ENCODE measurements at places on chromosomes 2 and 18.

- no peak for DNase-seq
Measured at GRCh38 chr2:137383391-137383790, 580.9 kb upstream of the HNMT start.

- DNase-seq = no peak
Measured at GRCh38 chr18:6413579-6414117, 1.1 kb downstream of the L3MBTL4 start.

DNA sequence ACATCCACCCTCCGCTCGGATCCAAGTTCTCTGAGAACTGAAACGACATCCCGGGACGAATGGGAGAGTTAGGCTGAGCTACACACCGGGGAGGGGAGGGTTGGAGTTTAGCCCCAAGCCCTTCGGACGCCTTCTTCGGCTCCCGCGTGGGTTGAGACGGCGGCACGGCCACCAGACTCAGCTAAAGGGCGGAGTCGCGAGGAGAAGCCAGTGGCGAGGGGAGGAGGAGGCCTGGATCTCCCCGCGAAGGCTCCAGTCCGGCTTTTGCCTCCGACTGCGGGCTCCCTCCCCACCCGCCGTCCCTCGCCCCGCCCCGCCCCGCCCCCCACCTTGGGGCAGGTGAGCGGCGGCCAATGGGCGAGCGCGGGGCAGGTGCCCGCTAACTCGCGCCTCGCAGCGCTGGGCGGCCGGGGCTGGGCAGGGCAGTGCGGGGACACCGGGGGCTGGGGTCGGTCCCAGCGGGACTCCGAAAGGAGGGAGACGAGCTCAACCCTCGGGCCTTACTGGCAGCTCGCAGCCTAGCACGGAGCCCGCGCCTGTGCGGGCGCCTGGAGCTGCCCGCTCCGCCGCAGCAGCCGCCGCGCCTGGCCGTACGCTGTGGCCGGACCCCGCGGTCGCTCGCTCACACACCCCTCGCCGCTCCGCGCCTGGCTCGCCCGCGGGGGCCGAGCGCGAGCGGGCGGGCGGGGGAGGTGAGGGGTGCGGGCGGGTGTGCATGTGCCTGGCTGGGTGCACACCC lies at the start of gene EMX1:
TSS of gene EMX1 (plus strand) at position 382 of the 739 bp plus-strand sequence. CDS start at position 716, 334 bp downstream.
- no peak for DNase-seq

GRCh38 chr18:50879302-50880118 lies 592 bp downstream of the ME2 start:
- peak; percentile 46 for DNase-seq

DNA sequence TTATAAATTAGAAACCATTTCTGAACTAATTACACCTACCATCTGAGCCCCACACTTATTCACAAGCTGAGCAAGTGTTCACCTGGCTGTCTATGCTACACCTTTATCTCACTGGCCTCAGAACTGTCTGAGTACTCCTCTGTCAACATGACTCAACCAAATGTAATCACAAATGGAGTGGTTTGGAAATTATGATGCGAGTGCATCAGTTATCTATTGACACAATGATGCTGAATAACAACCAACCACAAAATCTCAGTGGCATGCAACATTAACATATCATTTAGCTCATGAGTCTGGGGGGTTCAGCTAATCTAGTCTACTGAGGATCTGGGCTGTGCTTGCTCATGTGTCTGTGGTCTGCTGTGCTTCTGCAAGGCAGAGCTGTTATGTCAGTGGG lies 184.2 kb upstream of the NXPH2 start:
- DNase-seq = peak; percentile 52

DNA sequence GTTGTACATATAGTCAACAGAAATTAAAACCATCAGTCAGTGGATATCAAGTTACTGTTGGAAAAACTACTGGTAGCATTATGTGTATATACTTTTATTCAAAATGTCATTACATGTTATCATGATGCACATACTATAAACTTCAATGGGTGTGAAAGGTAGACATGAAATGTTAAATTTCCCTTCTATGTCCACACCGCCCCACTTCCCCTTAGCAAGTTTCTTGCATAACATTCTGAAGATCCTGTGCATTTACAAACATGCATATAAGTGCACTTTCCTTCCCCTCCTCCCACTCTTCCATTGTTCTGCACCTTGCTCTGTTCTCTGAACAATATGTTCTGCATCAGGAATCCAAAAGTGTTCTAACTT lies 16.6 kb upstream of the HK2 start:
- DNase-seq = no peak

GRCh38 chr2:211903961-211904360 lies 634.6 kb downstream of the ERBB4 start:
- DNase-seq = no peak

- no peak for DNase-seq
Measured at GRCh38 chr2:74806920-74807319, 27.0 kb upstream of the HK2 start.

GRCh38 chr18:47931718-47932103 lies 1.3 kb upstream of the SMAD2 start:
- peak; percentile 33 for DNase-seq

- DNase-seq = no peak
Measured at GRCh38 chr2:220857368-220857767, 714.7 kb downstream of the EPHA4 start.

DNA sequence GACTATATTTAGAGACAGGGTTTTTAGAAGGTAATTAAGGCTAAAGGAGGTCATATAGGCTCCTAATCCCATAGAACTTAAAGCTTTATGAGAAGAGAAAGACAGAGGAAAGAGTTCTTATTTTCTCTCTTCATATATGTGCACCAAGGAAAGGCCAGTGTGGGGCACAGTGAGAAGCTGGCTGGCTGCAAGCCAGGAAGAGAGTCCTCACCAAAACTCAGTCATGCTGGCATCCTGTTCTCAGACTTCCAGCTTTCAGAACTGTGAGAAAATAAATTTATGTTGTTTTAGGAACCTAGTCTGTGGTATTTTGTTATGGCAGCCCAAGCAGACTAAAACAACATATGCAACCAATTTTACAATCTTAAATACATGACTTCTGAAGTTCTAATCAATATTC lies 31.5 kb upstream of the ATIC start:
- DNase-seq = peak; percentile 72

DNA sequence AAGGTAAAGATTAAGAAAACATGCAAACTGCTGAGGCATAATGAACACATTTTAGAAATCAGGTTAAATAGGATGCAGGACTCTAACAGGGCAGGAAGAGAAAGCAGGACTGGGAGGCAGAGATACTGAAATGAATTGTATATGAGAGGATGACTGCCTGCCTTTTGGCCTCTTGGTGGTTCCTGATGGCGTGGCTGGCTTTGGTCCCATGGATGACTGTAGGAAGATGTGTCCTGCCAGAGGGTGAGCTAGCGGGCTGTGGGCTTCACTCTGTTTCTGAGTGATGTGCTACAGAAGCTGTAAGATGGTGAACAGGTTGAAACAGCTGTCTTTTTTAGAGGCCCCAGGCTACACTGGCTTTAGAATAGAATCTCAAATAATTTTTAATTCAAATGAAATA lies 517.0 kb downstream of the SLC4A3 start:
- no peak for DNase-seq

DNA sequence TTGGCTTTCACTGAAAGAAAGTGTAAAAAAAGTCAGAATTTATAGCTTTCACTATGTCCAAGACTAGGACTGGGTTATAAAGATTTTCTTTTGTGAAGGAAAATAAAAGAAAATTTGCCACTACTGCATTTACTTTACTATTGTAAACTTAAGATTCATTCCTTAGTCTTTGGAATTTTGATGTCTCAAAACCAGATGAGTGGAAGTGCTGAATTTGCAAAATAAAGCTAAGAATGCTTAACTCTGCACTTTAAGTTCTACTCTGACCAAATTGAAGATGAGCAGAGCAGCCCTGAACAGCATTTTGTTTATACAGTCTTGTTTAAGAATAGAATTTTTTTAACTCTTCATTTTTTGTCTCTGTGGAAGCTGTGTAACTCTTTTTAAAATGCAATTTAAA lies 102.4 kb downstream of the ICA1L start:
- DNase-seq = no peak

GRCh38 chr2:12816379-12817306 lies 99.9 kb downstream of the TRIB2 start:
- DNase-seq = peak; percentile 61

DNA sequence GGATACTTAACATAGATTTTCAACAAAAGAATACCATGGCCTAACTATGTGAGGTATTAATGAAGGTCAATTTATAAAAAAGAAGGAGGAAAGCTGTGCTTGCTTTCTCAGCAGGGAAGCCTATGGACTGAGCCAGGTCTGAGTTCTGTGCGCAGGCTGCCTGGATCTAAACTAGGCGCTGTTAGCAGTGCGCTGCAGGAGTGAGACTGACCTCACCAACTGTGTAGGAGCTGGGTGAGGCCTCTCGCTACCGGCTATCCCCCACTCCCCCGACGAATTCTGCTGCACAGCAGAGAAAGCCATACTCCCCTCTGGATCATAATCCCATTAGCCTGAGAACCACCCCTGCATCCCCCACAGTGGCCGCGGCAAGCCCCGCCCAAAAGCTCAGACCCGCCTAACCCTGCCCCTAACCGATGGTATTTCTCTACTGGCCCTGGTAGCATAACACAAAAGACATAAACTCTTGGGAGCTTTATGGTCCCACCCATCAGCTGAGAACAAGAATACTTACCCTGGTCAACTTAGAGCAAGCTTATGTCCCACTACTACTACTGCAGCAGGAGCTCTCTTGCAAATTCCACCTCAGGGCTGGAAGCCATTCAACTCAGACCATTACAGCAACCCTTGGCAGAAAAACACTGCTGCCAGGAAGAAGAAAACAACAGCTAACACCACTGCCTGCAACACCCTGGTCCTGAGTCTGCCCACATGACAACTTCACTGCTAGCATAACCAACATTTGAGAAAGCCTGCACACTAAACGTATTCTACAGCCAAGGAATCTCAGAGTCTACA lies 28.0 kb downstream of the SULT1C2 start:
- no peak for DNase-seq

DNA sequence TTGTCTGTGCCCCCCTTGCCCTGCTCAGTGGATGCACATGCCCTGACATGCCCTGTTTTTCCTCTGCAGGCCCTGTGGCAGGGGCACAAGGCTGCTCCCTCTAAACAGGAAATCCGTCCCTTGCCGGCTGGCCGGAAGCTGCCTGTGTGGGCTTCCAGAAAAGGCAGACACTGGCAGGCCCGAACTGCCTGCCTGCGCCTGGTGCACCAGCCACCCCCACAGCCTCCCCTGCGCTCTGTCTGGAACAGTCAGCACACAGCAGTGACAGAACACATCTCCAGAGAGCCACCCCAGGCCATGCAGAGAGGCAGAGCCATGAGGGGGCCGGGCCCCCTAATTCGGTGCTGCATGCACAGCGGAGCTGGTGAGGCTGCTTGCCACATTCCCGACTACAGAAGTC lies 33.5 kb downstream of the LOXHD1 start:
- no peak for DNase-seq

GRCh38 chr18:41043876-41044275 lies 911.2 kb upstream of the PIK3C3 start:
- DNase-seq = no peak

DNA sequence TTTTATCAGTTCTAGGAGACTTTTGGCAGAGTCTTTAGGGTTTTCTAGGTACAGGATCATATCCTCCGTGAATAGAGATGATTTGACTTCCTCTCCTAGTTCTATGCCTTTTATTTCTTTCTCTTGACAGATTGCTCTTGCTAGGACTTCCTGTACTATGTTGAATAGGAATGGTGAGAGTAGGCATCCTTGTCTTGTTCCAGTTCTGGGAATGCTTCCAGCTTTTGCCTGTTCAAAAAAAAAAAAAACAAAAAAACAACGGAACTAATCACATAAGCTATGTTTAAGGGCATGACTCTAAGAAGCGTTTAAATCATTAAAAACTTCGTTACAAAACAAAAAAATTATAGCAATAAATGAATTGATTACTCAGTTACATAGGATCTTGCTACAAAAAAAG lies 145.7 kb downstream of the NUP35 start:
- DNase-seq = peak; percentile 10

GRCh38 chr2:109487536-109487869 lies 126.3 kb downstream of the SEPTIN10 start:
- DNase-seq = no peak

DNA sequence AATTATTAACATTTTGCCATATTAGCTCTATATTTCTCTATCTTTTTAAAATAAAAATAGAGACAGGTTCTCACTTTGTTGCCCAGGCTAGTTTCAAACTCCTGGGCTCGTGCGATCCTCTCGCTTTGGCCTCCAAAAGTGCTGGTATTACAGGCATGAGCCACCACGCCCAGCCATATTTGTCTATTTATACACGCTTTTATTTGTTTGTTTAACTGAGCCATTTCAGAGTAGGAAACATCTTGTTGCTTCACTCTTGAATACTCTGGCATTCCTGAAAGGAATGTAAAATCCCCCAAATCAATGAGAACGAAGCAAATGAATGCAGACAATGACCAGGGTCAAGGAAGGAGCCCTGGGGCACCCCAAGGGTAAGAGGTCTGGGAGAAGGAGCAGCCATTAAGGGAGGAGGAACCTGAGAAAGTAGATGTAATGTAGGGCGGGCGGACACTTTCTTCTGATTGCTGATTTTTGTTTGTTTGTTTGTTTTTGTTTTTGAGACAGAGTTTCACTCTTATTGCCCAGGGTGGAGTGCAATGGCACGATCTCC lies 31.7 kb upstream of the RAB1A start:
- DNase-seq = no peak

- no peak for DNase-seq
Measured at GRCh38 chr2:165311949-165312348, 72.7 kb downstream of the SCN2A start.

DNA sequence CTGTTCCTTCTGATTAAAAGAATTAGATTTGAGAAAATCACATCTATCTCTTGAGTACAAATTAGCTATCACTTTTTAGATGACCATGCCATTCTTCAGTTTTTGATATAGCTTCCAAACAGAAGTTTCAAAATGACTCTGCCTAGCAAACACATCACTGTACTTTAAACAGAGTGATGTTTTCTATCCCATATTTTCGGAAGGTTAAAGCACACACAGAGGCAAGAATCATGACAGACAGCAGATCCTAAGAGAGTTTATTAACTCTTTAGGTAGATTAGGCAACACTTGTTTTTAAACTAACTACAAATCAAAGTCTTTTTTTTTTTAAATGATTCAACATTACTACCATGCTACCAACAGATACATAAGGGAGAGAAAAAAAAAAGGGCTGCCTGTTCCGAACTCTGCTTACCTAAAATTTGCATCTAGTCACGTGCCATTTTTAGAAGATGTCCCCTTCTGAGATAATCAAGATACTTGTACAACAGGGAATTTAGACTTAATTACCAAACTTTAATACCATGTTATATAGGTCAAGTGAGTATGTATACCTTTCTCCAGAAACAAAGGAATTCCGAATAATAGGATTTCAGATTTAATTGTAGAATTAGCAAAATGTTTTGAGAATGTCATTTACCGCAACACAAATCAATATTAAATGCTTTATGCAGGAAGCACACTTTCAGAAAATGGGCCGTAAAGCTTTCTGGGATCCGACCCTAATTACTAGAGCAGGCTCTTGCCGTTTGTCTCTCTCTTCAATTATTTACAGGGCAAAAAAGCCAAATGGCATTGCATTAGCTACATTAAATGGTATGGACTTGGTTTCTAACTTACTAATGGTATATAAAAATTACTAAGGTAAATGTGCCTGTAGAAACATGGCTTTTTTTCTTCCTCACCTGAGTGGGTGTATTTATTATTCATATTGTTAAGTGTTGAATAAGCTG lies 2.6 kb downstream of the RBMS1 start:
- no peak for DNase-seq

Data from fibroblast of skin of back (primary cell).